ENCODE measurements at places on chromosomes 4 and X.

GRCh38 chr4:151532001-151532708 lies 123.2 kb downstream of the FHIP1A start:
- DNase-seq = no peak

- DNase-seq = no peak
These were observed 288.8 kb downstream of the GRIA2 start for GRCh38 chr4:157509341-157509740.

DNA sequence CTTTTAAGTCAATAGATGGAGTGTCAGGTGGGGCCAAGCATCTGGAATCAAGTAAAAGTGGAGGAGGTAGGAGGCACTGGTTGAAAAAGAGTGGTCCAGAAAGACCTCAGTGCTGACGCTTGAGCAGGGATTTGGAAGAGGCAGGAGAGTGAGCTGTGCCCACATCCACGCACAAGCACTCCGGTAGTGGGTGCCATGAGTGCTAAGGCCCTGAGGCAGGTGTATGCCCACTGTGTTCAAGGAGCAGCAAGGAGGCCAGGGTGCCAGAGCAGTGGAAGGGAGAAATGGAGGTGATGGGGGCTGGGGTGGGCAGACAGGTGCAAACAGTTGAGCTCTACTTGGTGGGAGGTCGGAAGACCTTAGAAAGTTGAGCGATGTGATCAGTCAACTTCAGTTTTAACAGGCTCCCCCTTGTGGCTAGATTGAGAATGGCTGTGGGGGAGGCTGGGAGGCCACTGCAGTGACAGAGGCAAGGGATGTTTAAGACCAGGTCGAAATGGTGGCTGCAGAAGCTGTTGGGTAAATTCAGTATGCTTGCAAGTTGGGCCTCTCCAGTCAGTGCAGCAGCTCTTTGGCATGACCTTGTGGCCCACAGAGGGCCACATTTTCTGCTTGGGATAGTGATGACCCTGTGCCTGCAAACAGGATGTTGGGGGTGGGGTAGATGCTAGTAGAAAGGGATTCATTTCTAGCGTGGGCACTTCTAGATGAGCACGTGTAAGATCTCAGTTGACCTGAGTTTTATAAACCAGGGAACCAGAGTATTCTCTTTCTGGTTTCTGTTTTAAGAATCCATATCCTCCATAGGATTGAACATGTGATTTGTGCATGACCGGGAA lies 12.7 kb downstream of the TKTL1 start:
- no peak for DNase-seq

DNA sequence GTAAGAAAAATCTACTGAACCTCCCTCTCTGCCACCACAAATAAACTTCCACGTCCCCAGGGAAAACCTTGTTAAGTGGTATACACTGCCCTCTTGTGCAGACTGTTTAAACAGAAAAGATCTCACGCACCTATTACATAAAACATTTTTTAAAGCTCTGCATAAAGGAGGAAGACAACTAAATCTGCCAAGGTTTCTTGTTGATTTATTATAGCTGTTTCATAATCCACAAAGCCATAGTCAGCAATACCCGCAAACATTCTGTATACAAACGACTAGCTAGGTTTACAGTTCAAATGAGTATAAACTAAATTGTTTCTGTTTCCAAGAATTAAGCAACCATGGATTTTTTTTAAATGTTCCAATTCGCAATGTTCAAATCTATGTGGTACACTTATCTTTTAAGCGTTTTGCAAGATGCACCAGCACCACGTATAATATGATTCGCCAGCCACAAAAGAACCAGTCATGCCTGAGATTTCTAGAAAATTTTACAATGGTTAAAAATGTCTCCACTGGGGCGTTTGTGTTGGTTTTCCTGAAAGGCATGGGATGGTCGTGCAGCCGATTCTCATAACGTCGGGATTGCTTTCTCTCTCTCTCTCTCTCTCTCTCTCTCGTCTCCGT lies 164.6 kb downstream of the PRKX start:
- peak; percentile 62 for DNase-seq

GRCh38 chrX:355329-356050 lies 31.2 kb downstream of the PPP2R3B start:
- no peak for DNase-seq

- no peak for DNase-seq
These were observed 19.4 kb downstream of the TAPT1 start for GRCh38 chr4:16206848-16207247.
